8988T (cell line): ENCODE measurements at places on chromosomes 12 and 14.

- DNase-seq: peak; percentile 63
Measured at GRCh38 chr14:88323523-88324199, 592 bp upstream of the KCNK10 start.

DNA sequence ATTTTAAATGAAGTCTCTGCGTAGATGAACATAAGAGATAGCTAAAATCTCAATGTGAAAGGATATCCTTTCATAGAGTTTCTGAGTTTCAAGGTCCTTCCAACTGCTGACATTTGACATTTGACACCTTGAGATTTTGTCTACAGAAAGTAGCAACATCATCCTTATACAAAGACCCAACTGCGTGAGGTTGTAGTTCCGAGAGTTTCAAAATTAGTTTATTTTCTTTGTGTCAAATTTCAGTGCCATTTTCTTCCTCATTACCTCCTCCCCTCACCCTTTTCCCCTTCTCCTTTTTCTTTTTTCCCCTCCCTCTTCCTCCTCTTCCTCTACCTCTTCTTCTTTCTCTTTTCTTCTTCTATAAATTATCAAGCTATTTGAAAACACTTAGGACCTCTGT, 26.9 kb upstream of the BATF start:
- no peak for DNase-seq

GRCh38 chr14:67970923-67971322, 151.3 kb downstream of the RAD51B start:
- DNase-seq: no peak

DNA sequence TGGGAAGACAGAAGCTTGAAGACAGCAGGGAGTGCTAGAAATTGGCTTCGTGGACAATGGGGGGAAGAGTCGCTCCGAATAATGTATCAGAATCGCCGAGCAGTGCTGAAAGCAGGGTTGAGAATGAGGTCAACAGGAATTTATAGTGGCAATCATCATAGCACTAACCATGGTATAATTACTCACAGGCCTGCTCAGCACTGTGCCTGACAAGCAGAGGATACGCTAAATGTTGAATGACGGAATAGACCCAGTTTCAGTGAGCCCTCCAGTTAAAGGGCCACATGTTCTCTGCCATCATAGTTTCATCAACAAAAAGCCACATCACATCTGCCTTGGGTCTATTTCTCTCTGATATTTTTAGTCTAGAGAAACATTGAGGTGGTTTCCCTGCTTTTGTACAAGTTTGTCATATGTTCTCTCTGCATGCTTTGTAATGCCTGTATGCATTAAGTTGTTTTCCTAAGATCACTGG, 130.3 kb upstream of the EGLN3 start:
- no peak for DNase-seq

GRCh38 chr14:72120315-72120714, 188.1 kb downstream of the RGS6 start:
- no peak for DNase-seq

- no peak for DNase-seq
Measured at GRCh38 chr12:80178846-80179245, 79.5 kb downstream of the OTOGL start.

- DNase-seq: no peak
Measured at GRCh38 chr12:27999970-28000369, 27.4 kb upstream of the PTHLH start.

- no peak for DNase-seq
Measured at GRCh38 chr12:32002848-32003493, 43.8 kb downstream of the RESF1 start.

DNA sequence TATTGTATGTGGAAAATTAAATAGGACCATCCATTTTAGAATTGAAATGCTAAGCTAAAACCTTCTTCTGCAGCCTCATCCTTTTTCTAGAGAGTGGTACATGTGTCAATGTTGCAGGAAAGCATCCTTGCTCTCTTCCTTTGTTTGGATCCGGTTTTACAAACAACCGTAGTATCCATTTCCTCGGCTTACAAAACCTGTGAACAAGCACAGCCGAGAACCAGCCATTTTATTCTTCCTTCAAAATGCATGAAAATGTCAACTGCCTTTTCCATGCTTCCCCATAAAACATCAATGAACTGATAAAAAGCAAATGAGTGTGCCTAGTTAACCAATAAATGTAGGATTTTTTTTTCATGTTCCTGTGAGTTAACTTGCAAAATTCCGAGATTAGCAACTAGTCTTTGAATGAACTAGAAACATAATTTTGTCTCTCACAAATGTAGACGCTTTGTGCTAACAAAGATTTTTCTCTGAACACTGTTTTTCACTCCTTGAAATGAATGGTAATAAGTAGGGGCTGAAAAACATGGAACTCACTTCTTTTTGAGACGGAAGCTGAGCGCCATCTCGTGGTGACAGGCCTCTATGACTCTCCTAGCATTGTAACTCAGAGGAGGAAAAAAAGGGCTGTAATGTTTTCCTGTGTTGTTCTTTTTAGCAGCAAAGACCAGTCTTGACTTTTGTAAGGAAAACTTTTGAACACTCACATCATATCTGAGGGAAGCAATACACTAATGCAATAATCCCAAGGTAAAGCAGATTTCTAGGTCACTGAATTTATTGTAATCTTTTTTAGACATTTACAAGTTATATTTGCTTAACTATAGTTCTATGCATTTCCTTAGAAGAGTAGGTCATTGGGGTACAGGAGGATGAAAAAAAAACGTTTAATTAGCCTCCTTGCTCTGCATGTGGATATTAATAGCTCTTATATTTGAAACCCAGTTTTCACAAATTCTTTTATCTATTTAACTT, 157.4 kb upstream of the FOXG1 start:
- DNase-seq: no peak

- no peak for DNase-seq
Measured at GRCh38 chr14:81178063-81178462, 42.7 kb downstream of the GTF2A1 start.

DNA sequence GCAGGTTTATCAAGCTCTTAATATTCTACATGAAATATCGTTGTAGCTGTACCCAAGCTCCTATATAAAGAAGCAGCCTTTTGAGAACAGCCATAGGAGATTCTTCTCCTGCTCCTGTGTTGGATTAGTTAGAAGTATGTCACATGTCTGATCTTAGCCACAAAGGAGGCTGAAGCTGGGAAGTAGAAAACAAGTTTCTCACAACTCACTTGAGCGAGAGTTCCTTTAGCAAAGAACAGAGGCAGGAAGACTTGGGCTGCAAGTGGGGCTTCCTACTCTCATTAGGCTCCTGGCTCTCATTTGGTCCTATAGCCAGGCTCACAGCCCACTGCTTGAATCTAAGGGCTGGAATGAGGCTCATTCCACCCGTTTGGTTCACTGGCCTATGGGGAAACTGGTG, 281.9 kb downstream of the BTG1 start:
- no peak for DNase-seq
